Endothelial cell of coronary artery (primary cell): ENCODE measurements at places on chromosomes 3 and 15. TPM values are rescaled to one million over a fixed set of nuclear protein-coding genes. Genes with fewer than 3 reads are reported as not detected.

Gene GOLGA6L9
- total RNA-seq = 1.7 and 3.7 TPM in 2 replicates

Gene PLSCR4
- total RNA-seq = 34.5 and 94.1 TPM in 2 replicates

Gene SCN11A
- 0.09 TPM in 1 of 2 replicates, not detected in the other for total RNA-seq

Gene LMCD1
- 9.2 and 11.0 TPM in 2 replicates for total RNA-seq

Gene NMNAT3
- total RNA-seq = 0.27 and 0.85 TPM in 2 replicates

Gene POTEB
- not detected in 2 replicates for total RNA-seq

Gene ZNF80
- total RNA-seq = not detected in 2 replicates

Gene SFMBT1
- total RNA-seq = 2.2 and 2.8 TPM in 2 replicates

Gene TMEM212
- not detected in 2 replicates for total RNA-seq

Gene GOLGA8J
- total RNA-seq = 0.09 TPM in 1 of 2 replicates, not detected in the other

Gene TRPM1
- total RNA-seq = 0.19 and 0.27 TPM in 2 replicates

Gene C3orf85
- total RNA-seq = not detected in 2 replicates

Gene LRTM1
- total RNA-seq = not detected in 2 replicates

Gene EFCAB12
- under 0.01 TPM in 1 of 2 replicates, not detected in the other for total RNA-seq

Gene SPESP1
- 1.0 and 1.4 TPM in 2 replicates for total RNA-seq

Gene C3orf33
- total RNA-seq = 1.2 and 1.3 TPM in 2 replicates

Gene PPP1R14D
- total RNA-seq = not detected in 2 replicates

Gene ABHD5
- 22.3 and 25.4 TPM in 2 replicates for total RNA-seq

Gene GRIP2
- total RNA-seq = not detected in 2 replicates

Gene VIPR1
- 0.36 and 1.8 TPM in 2 replicates for total RNA-seq

Gene SERPINI2
- total RNA-seq = not detected in 2 replicates

Gene KBTBD8
- total RNA-seq = 3.1 and 3.5 TPM in 2 replicates

Gene TEX9
- 1.0 and 1.6 TPM in 2 replicates for total RNA-seq

Gene AADACL2
- total RNA-seq = not detected in 2 replicates

Gene ATP10A
- total RNA-seq = 4.3 TPM in 1 of 2 replicates, not detected in the other

Gene CPNE9
- total RNA-seq = not detected in 2 replicates

Gene TAGLN3
- total RNA-seq = not detected in 2 replicates

Gene P2RY14
- total RNA-seq = not detected in 2 replicates

Gene CELSR3
- total RNA-seq = 0.18 and 0.47 TPM in 2 replicates

Gene TTBK2
- 6.4 and 8.7 TPM in 2 replicates for total RNA-seq

Gene SLC9C1
- total RNA-seq = 0.09 and 0.19 TPM in 2 replicates

Gene GOLGA8S
- under 0.01 and 0.09 TPM in 2 replicates for total RNA-seq

Gene CHRFAM7A
- 2.7 and 2.9 TPM in 2 replicates for total RNA-seq

Gene PRR20G
- not detected in 2 replicates for total RNA-seq

Gene IMPG2
- 0.47 and 0.54 TPM in 2 replicates for total RNA-seq

Gene TRPC1
- 8.5 and 18.6 TPM in 2 replicates for total RNA-seq

Gene MAP1A
- 0.63 and 0.94 TPM in 2 replicates for total RNA-seq

Gene TLNRD1
- 9.2 and 10.2 TPM in 2 replicates for total RNA-seq

Gene C3orf22
- not detected in 2 replicates for total RNA-seq

Gene SCG5
- 0.09 and 2.4 TPM in 2 replicates for total RNA-seq

Gene SGO1
- 2.4 and 5.2 TPM in 2 replicates for total RNA-seq

Gene MEX3B
- total RNA-seq = 10.4 and 12.4 TPM in 2 replicates

Gene TGM5
- total RNA-seq = not detected in 2 replicates
